Activated CD8-positive, alpha-beta memory T cell treated with anti-CD3 and anti-CD28 coated beads, Interleukin-2, amount 50 U/mL, for 4 hours (primary cell): ENCODE measurements at places on chromosomes 2 and 18.
A peak's percentile ranks its signal among the peaks of the same experiment; 100 is the strongest.

DNA sequence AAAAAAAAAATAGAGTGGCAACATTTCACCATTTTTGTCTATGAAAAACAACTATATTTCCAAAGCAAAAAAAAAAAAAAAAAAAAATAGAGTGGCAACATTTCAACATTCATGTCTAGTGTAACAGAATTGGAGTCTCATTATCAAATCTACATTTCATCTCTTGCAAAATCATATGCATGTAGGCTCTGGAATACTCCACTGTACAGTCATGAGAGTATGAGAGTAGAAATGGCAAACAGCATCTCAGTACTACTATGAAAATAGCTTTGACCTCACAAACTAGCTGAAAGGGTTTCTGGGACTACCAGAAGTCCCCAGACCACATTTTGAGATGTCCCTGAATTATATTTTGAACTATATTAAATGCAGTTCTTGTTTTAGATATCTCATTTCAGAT, 82.8 kb downstream of the SMAD2 start:
- DNase-seq = no peak

GRCh38 chr18:59822612-59823550, 76.9 kb upstream of the PMAIP1 start:
- no peak for DNase-seq

- DNase-seq = no peak
These were observed 23.5 kb downstream of the GPR35 start for GRCh38 chr2:240648650-240649275.

GRCh38 chr2:160062292-160063005, at the start of gene PLA2R1:
PLA2R1 (minus strand) TSS chr2:160062615; CDS start chr2:160062403, 212 bp downstream.
- DNase-seq = no peak

DNA sequence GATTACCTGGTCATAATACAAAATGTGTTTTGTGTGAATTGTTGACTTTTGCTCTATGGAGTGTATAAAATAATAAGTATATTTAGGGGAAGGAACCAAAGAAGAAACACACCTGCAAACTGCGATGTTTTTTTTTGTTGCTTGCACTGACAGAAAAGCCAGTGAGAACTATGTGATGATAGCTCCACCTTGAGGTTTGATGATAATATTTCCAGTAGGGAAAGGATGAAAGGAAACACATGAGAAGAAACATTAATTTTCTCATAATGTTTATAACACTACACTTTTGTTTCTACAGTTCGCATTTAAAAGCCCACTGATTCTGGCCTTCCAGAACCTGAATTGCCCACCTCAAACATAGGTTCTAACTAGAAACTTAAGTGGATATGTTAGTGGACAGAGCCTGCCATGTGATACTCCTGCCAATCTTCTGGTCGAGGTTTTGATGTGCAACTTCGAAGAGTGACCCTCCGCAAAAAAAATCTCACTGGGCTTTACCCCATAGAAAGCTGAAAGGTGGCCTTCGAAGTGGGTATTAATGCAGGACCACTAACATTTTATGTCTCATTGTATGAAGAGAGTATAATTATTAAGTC, 476.4 kb upstream of the SPHKAP start:
- no peak for DNase-seq

GRCh38 chr2:36235882-36236281, 119.7 kb upstream of the CRIM1 start:
- DNase-seq = no peak

GRCh38 chr2:177264209-177264692, 276 bp downstream of the NFE2L2 start:
- no peak for DNase-seq

DNA sequence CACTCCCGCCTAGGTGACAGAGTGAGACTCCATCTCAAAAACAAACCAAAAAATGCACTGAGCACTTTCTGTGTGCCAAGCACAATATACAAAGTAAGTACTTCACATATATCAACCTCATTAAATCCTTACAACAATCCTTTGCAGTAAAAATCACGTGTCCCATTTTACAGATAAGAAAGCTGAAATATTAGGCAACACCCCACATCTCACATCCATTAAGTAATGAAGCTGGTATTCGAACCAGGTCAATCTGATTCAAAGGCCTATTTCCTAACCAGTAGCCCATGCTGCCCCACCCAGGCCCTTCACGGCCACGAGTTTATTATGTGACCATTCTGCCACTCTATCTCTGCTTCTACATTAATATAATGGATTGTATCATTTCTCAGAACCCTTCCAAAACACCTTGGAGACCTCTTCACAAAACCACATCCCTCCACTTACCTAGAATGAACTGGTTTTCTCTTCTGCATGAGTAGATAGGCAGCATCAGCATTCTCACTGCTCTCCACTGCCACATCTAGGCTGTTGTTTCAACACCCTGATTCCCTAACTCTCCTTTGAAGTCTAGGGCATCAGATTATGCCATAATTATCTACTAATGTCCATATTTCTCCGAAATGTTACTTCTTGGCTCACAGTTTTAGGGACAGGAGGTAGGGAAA, 3.1 kb upstream of the EXOC6B start:
- no peak for DNase-seq

DNA sequence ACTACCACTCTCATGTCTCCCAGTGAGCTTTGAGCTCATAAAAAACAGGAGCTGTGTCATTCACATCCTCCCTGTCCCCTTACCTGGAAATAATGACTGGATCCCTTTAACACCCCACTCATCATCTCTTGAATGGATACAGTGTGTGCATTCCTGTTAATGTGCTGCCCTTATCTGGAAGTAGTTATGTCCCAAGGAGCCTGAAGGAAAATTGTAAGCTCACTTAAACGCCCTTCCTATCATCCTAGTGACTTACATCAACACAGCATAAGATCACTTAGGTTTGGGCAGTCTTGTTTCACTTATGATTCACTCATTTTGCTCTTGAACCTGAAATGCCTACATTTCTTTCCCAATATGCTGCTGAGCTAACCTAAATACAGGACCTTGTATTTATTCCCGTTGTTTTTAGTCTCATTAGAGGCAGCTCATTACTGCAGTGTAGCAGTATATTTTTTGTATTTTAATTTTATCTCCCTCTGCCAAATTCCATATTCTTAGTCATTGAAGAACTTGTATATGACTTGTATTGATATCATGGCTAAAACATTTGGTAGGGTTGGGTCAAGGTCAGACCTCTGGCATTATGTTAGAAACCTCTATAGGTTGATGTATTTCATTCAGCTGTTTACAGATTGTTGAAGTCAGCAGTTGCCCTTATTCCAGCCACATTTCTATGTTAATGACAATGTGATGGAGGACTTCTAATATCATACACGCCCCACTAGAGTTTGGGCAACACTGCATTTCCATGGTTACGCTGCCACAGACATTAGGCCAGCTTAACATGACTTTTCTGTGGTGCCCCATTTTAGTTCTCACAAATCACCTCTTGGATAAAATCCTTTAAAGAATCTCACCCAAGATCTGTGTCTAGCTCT, 72.9 kb downstream of the PKP4 start:
- no peak for DNase-seq

GRCh38 chr18:31380912-31381311, 4.3 kb downstream of the DSG4 start:
- no peak for DNase-seq

DNA sequence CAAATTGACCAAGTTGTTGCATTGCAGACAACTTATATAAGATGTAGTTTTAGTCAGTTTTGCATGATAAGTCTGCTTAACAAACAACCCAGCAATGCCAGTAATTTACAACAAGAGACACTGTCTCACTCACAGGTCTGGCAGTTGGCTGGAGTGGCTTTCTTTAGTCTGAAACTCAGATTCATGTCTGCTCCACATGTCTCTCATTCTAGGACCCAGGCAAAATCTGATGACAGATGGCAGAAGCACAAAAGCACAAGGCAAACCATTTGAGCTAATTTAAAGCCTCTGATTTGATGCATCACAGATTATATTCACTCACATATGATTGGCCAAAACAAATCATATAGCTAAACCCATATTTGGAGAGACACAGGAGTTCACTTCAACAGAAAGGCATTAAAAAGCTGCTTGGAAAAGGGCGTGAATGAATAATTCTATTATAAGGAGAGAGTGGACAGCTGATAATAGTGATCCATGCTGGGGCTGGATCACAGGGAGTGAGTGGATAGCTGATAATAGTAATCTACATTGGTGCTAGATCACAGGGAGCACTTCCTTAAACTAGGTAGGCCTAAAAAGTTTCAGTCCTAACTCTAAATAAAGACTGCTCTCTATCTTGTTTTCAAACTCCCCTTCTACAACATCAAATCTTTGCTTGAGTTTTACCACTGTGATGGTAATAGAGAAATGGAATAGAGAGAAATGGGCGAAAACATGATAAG, 593.2 kb upstream of the ZNF804A start:
- no peak for DNase-seq

GRCh38 chr18:44594799-44595467, 85.8 kb upstream of the SETBP1 start:
- no peak for DNase-seq

DNA sequence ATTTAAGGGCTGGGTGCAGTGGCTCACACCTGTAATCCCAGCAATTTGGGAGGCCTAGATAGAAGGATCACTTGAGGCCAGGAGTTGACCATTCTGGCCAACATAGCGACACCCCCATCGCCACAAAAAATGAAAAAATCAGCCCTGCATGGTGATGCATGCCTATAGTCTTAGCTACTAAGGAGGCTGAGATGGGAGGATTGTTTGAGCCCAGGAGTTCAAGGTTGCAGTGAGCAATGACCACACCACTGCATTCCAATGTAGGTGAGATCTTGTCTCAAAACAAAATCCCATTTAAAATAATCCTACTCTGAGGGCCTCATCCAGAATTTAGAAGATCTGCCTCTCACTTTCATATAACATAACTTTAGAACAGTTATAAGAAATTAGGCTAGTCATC, 2.7 kb upstream of the SERTAD2 start:
- DNase-seq = no peak

GRCh38 chr2:144131042-144131441, 388.9 kb downstream of the ZEB2 start:
- DNase-seq = no peak

GRCh38 chr18:3919396-3920061, 469.6 kb downstream of the TGIF1 start:
- no peak for DNase-seq

DNA sequence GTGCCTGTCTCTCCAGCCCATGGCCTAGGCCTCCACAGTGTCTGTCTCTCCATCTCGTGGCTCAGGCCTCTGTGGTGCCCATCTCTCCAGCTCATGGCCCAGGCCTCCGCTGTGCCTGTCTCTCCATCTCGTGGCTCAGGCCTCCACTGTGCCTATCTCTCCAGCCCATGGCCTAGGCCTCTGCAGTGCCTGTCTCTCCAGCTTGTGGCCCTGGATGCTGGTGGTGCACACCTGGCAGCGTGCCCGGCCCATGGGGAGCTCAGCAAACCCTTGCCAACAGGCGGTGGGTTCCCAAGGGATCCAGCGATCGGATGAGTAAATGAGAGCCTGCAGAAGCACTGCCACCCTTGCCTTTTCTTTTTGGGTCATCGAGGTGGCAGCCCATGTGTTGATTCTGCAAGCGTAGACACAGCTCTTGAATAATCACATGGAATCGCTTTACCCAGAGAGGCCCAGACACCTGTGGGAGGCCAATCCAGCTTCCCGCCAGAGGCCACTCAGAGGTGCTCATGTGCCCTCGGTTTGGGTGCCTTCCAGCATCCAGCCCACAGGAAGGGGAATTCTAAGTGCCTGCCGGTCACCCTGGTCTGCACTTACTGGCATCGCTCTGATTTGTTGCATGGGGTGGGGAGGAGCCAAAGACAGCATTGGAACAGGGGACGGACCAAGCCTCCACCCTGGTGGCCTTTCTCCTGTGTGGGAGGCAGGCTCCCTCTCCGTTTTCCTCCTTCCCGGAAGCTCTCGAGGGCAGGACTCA, 101.8 kb upstream of the HDAC4 start:
- no peak for DNase-seq

GRCh38 chr2:13652531-13653313, 936.0 kb downstream of the TRIB2 start:
- DNase-seq = no peak

DNA sequence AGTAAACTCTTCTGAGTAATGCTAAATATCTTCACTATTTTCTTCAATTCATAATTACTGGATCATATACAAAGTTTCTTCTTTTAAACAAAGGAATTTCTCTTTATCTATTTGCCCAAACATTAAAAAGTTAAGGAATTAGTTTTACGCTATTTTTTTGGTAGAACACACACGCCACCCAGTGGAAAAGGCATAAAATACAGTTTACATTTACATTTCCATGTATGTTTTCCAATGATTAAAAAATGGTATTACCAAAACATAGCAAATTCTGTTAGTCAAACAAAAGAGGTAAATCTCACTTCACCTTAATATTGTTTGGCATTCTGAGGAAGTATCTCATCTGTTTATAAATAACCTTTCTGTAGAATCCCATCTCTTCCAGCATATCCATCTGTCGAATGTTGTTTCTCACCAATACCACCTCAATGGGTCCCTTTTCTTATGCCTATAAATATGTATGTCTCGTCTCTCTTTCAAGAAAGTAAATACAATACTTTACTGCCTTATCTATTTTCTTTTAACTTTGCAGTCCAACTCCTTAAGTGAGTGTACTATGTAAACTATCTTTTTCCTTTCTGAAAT, 7.2 kb downstream of the BOLL start:
- peak; percentile 21 for DNase-seq

DNA sequence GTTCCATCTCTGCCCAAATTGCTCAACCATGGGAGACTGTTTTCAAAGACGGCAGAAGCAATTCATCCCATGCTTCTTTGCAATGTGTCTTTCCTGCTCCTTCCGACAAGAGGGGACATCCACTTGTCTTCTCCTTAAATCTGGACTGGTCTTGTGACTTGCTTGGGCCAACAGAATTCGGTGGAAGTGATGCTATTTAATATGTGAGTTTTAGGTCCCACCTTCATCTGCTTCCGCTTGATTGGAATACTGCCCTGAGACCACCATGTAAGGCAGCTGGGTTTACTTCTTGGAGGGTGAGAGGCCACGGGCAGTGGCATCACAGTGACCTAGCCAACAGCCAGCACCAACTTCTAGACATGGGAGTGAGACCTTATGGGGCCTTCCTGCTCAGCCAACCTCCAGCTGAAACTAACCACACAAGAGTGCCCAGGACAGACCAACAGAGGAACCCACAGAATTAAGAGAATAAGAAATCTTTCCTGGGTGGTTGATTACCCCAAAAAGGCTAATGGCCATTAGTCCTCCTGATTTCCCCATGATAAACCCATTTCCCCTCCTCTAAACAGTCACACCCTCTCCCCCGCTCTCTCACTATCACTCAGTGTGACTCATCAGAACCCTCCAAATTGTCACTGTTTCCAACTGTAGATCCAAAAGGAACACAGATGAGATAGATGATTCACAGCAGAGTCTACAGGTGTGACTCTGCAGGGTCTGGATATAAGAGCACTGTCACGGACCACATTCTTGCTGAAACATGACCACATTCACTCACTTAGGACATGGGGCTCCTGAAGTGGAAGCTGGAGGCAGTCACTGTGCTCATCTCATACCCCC, 16.2 kb upstream of the RHOB start:
- DNase-seq = no peak

- no peak for DNase-seq
These were observed 418.7 kb downstream of the MTX2 start for GRCh38 chr2:176687944-176688343.

GRCh38 chr2:11177871-11178690, 22.8 kb downstream of the SLC66A3 start:
- DNase-seq = no peak
